Stimulated activated CD4-positive, alpha-beta T cell treated with anti-CD3 and anti-CD28 coated beads, Interleukin-12 subunit alpha, Interleukin-12 subunit beta, amount 100 ng/mL, for 4 hours (primary cell): ENCODE measurements at places on chromosomes 5 and 9.

DNA sequence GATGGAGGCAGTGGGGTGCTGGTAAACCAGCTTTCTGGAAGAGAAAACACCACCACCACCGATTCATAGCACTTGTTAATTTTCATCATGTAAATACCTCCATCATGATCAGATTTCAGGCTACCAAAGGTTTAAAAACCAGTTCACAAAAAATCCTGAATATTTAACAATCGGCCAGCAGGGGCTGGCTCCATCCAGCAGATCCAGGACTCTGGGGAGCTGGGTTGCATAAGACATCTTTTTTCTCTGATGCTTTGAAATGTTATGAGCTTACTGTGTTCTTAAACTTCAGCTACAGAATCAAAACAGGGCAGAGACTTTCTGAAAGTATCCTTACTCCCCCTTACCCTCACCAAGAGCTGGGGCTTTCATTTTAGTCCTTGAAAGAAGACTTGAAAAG lies 14.6 kb upstream of the RNF183 start:
- no peak for DNase-seq

GRCh38 chr9:2613730-2614271 lies 7.8 kb upstream of the VLDLR start:
- DNase-seq: no peak

- no peak for DNase-seq
Observed at GRCh38 chr9:109813829-109814228, 33.8 kb downstream of the PALM2AKAP2 start.

GRCh38 chr5:99948850-99949249 lies 586.3 kb upstream of the FAM174A start:
- DNase-seq: no peak

- no peak for DNase-seq
Observed at GRCh38 chr5:120358949-120359348, 105.2 kb upstream of the PRR16 start.

DNA sequence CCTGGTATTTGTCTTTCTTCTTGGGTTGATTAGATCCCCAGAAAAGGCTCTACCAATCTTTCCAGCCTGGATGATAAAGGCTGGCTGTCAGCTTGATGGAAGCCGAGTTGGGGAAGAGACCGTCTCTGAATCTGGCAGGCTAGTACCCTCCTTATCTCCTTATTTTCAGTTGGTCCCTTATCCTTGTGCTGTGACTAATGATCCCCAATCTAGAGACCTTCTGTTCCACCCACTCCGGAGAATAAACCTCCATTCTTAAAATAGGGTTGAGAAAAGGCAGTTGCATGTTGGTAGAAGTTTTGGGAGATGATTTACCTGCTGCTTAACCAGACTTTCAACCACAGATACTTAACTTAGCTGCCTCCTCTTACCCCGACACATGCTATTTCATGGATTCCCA lies 52.3 kb downstream of the PRKACG start:
- no peak for DNase-seq

- no peak for DNase-seq
Observed at GRCh38 chr5:134247428-134248224, 21.8 kb upstream of the PPP2CA start.
